GOT3 (cell line): ENCODE measurements at places on chromosomes 16 and 17.

- DNase-seq, result no peak
Measured at GRCh38 chr17:50541402-50541715, 5.6 kb upstream of the SPATA20 start.

- no peak for DNase-seq
Measured at GRCh38 chr16:5206331-5206990, 108.9 kb upstream of the EEF2KMT start.

GRCh38 chr16:30355954-30356308 lies 823 bp upstream of the CD2BP2 start:
- no peak for DNase-seq

DNA sequence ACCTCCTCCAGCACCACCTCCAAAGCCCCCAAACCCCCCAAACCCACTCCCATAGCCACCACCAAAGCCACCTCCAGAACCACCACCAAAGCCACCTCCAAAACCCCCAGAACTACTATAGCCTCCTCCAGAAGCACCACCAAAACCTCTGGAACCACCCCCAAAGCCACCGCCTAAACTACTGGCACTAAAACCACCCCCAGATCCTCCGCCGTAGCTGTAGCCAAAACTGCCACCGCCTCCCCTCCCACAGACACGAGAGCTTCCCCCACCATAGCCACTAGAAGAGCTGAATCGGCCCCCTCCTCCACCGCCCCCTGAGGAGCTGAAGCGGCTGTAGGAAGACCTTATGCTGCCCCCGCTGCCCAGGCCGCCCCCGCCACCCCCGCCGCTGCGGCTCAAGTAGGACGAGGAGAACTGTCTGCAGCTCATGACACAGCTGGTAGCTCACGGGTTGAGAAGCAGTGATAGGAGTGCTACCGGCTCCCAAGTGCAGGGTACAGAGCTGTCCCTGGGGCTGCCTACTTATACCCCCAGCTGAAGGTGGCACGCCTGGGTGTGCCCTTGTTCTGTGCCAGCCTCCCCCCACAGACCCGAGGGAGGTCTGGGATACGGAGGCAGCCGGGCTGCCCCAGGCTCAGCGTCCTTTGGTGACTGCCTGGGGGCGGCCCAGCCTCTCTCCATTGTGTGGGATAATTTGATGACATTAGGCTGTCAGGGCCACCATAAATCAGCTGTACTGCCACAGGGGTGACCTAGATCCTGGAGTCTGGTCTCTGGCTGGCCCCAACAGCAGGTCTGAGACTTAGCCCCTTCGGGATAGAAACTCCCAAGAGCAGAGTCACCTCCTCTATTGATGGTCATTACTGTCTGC lies at the start of gene KRT9:
TSS of gene KRT9 (minus strand) at position 499 of the 874 bp plus-strand sequence. CDS start at position 432, 67 bp downstream.
- no peak for DNase-seq

GRCh38 chr16:54588026-54588425 lies 301.4 kb upstream of the IRX3 start:
- no peak for DNase-seq

GRCh38 chr17:35588196-35588920 lies 1.2 kb downstream of the AP2B1 start:
- DNase-seq, result no peak

- no peak for DNase-seq
Measured at GRCh38 chr16:31129568-31130335, 5.8 kb downstream of the PRSS8 start.

DNA sequence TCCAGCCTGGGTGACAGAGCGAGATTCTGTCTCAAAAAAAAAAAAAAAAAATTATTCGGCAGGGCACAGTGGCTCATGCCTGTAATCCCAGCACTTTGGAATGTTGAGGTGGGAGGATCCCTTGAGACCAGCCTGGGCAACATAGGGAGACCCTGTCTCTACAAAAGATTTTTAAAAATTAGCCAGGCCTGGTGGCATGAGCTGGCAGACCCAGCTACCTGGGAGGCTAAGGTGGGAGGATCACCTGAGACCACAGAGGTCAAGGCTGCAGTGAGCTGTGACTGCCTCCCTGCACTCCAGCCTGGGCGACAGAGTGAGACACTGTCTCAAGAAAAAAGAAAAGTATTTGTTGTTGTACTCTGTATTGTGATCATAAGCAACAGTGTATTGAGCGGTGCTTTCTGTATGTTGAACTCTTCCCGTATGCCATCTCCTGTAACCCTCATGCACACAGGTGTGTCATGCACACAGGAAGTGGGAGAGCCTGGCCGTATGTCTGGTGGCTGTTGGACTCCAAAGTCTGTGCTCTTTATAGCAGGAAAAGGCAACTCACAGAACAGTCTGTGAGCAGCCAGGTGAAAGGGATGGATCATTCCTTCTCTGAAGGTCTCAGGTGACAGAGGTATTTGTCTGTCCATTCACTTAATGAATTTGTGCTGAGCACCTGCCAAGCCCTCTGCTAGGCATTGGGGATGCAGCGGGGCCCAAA lies 17.1 kb downstream of the CDH1 start:
- DNase-seq, result no peak

GRCh38 chr17:48468299-48468698 lies 38.3 kb upstream of the SKAP1 start:
- no peak for DNase-seq

DNA sequence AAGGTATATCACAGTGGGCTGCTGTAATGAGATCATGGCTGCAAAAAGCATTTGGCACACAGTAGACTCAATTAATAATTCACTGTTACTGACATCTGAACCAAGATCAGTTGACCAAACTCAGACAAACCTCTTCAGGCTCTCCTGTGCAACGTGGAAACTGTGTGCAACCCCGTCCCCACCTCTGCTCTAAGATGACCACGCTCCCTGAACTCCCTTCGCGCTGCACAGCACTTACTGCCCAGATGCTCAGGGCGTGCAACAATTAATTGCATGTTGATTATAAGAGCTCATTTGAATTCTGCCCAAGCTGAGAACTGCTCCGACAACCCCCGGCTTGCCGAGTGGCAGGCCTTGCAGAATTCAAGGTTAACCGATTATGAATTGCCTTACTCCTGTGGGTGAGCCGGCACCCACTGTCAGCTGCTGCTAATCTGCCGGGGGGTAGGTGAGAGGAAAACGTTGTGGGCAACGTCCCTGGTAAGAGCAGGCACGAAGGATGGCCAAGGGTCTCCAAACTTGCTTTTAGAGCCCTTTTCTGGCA lies 1.3 kb upstream of the GSG1L start:
- no peak for DNase-seq

DNA sequence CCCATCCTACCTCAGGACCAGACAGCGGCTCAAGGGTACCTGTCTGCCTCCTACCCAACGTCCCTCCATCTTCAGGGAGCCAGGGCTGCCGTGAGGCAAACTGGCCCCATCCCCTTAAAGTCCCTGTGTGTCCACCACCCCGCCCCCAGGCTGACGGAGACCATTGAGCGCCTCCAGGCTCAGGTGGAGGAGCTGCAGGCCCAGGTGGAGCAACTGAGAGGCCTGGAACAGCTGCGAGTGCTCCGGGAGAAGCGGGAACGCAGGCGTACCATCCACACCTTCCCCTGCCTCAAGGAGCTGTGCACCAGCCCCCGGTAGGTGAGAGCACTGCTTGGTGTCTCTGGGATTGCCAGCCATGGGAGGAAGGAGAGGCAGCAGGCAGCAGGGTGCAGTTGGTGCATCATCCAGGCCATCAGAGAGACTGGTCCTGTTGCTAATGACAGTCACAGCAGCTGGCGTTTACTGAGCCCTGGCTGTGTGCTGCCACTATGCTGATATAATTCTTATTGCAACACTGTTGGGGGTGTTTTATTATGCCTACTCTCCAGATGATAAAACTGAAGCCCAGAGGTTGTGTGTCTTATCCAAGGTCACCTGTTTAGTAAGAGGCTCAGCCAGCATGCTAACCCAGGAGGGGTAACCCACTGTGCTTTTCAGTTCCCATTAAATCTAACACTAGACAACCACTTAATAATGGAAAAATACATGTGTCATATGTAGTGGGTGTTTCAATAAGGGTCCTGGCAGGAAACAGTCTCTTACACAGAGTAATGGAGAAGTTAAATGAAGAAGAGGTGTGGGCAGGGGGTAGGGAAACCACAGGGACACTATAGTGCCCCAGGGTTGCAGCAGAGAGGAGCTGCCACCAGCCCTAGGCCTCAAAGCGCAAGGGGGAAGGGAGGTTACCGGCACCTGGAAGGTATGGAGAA lies 10.3 kb upstream of the MRPL58 start:
- no peak for DNase-seq

- DNase-seq, result no peak
Measured at GRCh38 chr17:27762527-27763305, 37.6 kb downstream of the NOS2 start.

GRCh38 chr16:55282441-55282840 lies 41.6 kb upstream of the IRX6 start:
- DNase-seq, result no peak

GRCh38 chr16:84537491-84538151 lies 33.2 kb upstream of the MEAK7 start:
- no peak for DNase-seq

GRCh38 chr17:30395398-30396022 lies 16.8 kb downstream of the CPD start:
- DNase-seq, result no peak

DNA sequence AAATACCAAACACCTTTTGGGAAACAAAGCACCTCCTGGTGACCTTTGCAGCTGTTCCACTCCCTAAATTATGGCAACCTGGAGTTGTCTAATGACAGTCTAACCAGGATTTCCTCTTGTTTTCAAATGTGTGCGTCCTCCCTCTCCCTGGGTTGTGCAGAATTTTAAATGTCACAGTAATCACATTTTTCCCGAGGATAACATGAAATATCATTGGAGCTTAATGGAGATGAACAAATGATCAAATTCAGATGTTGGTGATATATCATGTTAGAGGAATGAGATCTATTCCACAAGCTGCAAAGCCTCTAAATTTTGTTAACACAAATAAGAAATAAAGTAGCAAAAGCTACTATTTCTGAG lies 86.9 kb upstream of the HLF start:
- DNase-seq, result no peak

GRCh38 chr17:46064460-46064859 lies 65.4 kb downstream of the STH start:
- no peak for DNase-seq

GRCh38 chr16:4664538-4665418 lies 28.6 kb upstream of the NUDT16L1 start:
- no peak for DNase-seq

DNA sequence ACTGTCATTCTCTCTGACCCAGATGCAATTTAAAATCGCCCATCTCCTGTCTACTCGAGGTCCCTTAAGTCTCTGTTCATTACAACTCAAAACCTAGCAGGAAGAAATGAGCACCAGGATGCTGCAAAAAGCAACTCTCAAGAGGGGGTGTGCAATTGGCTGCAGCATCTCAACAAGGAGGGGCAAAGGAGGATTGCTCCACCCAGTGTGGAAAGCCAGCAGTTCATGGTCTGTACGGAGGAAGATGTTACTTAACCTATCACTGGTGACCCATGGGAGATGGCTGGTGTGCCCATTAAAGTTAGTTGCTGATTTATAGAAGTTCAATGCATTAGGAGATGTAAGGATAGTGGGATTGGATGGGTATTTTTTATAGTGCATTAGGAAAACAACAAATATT lies 147.4 kb downstream of the CDK5R1 start:
- DNase-seq, result no peak

DNA sequence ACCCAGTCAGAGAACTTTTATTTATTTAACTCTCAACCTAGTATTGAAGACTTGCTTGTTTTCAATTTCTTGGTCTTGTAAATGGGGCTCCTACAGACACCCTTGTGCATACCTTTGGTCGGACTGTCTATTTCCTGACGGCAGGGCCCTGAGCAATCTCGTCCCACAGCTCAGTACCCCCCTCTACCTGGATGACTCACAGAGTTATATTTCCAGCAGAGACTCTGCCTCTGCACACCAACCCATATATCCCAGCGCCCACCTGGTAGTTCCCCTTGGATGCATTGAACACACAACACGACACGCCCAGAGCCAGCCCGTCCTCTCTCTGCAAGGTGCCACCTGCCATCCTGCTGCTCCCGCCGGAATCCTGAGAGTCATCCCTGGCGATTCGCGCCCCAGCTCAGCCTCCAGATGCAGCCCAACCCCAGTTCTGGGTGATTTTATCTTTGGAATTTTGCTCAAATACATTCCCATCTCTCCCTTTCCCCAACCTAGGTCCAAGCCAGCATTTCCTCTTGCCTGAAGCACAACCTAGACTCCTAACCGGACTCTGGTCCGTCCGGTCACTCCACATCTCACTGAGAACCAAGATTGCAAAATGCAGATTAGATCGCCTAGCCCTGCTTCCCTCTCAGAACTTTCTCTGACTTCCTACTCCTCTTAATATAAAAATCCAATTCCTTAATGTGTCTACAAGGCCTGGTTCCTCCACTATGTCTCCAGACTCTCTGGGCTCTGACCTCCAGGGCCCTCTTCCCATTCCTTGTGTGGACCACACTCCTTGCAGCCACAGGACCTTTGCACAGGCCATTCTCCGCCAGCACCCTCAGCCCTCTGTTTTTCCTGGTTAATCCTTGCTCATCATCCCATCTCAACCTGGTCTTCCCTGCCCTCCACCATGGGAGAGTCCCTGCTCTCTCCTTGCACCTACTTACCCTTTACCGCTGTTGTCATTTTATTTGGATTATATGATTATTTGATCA lies 129.2 kb downstream of the SEC14L1 start:
- DNase-seq, result no peak

DNA sequence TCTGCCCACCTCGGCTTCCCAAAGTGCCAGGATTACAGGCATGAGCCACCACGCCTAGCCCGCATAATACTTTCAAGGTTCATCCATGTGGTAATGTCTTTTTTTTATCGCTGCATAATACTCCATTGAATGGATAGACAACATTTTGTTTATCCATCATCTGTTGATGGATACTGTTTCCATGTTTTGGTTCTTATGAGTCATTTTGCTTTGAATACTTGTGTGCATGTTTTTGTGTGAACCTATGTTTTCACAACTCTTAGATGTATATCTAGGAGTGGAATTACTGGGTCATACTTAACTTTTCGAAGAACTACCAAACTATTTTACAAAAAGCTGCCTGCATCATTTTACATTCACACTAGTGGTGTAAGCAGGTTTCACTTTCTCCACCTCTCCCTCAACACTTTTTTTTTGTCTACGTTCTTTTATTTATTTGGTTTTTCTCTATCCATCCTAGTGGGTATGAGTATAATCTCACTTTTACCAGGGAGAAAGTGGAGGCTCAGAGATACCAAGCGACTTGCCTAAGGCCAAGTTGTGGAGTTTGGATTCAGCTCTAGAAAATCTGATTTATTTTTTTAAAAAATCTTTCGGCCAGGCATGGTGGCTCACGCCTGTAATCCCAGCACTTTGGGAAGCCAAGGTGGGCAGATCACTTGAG lies 151.2 kb downstream of the CMIP start:
- DNase-seq, result no peak

GRCh38 chr17:18042983-18043382 lies 3.8 kb downstream of the GID4 start:
- DNase-seq, result no peak

GRCh38 chr16:49093939-49094338 lies 187.7 kb downstream of the CBLN1 start:
- no peak for DNase-seq
